Activated CD4-positive, alpha-beta T cell treated with anti-CD3 and anti-CD28 coated beads, Interleukin-2, amount 50 U/mL, for 24 hours (primary cell): ENCODE measurements at places on chromosomes 2 and 18.

GRCh38 chr2:144548532-144549191 lies 28.7 kb upstream of the ZEB2 start:
- DNase-seq = no peak

DNA sequence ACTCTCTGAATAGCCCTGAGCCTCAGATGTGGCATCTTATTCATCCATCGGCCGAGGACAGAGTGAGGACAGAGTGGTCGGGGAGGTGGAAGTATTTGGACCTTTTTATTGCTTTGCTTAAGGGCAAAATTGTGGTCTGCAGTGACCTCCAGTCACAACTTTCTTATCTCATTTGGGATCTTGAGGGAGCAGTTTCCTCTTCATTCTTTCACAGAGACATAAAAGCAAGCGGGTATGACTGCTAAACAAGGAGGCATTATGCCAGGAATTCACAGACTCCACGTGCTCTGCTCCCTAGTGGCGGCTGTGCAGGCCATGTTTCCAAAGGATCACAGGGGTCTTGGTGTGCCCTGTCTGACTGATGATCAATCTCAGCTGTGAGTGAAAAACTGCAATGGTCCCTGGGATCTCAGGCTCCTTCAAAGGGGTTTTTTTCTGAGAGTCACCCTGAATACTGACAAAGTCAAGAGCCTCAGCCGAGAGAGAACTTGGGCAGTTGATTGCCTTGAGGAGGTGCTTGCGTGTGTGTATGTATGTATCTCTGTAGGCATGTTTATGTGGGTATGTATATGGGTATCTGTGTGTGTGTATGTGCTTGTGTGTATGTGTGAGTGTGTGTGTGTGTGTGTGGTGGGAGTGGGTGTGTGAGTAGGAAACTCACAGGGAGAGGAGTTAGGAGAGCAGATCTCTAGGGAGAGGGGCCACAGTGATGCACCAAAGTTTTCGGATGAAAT lies 47.7 kb downstream of the RAPGEF4 start:
- DNase-seq = no peak

GRCh38 chr2:105804266-105804665 lies 59.6 kb downstream of the NCK2 start:
- DNase-seq = no peak

DNA sequence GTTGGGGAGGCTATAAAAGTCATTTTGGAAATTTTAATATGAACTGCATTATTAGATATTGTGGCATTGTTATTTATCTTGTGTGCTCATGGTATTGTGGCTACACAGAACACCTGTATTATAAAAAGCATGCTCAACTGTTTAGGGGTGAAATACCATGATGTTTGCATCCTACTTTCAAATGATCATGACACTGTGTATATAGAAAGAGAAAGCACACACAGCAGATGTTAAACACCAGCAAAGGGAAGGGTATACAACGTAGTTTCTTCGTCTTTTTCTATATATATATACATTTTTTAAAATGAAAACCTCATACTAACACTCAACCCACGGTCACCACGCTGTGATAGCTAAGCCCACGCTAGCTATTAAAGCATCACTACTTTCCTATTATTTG lies 27.1 kb downstream of the STARD7 start:
- no peak for DNase-seq

GRCh38 chr2:217440000-217440399 lies 562.8 kb downstream of the TNS1 start:
- DNase-seq = no peak

DNA sequence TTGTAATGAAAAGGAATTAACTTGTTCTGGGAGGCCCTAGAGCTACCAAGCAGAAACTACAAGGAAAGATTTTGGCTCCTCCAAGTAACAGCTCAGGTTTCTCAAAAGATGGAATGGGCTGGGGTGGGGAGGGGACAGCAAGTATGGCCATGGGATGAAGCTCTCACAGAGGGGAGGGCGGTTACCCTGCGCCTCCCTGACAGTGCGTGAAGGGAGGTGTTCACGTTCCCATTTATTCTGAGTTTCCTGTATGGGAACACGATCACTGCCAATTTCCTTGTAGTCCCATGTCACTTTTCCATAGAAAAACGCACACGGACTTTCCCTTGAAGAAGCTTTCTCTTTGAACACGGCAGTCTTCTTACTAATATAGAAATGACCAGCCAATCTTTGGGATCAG lies 17.0 kb downstream of the CDC42EP3 start:
- no peak for DNase-seq

- no peak for DNase-seq
Measured at GRCh38 chr18:44238454-44238853, 442.2 kb upstream of the SETBP1 start.

DNA sequence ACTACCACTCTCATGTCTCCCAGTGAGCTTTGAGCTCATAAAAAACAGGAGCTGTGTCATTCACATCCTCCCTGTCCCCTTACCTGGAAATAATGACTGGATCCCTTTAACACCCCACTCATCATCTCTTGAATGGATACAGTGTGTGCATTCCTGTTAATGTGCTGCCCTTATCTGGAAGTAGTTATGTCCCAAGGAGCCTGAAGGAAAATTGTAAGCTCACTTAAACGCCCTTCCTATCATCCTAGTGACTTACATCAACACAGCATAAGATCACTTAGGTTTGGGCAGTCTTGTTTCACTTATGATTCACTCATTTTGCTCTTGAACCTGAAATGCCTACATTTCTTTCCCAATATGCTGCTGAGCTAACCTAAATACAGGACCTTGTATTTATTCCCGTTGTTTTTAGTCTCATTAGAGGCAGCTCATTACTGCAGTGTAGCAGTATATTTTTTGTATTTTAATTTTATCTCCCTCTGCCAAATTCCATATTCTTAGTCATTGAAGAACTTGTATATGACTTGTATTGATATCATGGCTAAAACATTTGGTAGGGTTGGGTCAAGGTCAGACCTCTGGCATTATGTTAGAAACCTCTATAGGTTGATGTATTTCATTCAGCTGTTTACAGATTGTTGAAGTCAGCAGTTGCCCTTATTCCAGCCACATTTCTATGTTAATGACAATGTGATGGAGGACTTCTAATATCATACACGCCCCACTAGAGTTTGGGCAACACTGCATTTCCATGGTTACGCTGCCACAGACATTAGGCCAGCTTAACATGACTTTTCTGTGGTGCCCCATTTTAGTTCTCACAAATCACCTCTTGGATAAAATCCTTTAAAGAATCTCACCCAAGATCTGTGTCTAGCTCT lies 72.9 kb downstream of the PKP4 start:
- no peak for DNase-seq

DNA sequence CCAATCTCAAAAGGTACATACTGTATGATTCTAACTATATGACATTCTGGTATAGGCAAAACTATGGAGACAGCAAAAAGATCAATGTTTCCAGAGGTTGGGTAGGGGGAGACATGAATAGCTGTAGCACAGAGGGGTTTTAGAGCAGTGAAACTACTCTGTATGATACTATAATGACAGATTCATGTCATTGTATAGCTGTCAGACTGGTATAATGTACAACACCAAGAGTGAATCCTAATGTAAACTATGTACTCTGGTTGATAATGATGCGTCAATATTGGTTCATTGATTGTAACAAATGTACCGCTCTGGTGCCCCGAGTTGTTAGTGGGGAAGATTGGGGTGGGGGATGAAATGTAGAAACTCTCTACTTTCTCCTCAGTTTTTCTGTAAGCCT lies 172.4 kb upstream of the SPOPL start:
- no peak for DNase-seq

GRCh38 chr2:72040629-72041571 lies 106.8 kb downstream of the CYP26B1 start:
- no peak for DNase-seq

DNA sequence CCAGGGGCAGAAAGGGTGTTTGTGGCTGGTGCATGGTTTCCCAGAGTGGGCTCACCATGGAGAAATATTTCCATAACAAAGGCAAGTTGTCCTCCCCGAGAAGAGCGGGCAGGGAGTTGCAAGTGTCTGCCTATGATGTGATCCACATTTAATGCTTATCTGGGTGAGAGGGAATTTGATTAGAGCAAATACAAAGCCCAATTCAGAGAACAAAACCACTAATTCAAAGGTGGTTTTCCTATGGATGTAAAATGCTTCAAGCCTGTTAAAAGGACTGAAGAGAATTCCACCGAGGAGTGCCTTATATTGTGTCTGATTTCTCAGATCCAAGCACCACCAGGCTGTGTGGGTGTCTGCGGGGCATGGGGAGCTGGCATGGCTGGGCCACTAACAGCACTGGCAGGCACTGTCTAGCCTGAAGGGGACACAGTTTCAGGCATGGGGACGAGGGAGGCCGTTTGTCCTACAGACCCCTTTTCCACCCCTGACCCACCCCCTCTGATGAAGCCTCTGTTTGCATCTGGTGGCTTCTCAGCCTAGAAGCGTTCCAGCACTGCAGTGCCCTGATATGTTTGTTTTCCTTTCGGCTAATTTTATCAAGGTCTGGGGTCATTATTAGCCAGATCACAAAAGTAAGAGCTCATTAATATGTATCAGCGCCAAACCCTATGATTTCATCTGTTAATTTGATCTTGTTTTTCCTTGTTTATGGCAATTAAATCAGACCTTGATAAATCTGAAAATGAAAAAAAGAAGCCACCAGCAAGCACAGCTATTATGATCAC lies 357.3 kb downstream of the HRH4 start:
- DNase-seq = no peak

DNA sequence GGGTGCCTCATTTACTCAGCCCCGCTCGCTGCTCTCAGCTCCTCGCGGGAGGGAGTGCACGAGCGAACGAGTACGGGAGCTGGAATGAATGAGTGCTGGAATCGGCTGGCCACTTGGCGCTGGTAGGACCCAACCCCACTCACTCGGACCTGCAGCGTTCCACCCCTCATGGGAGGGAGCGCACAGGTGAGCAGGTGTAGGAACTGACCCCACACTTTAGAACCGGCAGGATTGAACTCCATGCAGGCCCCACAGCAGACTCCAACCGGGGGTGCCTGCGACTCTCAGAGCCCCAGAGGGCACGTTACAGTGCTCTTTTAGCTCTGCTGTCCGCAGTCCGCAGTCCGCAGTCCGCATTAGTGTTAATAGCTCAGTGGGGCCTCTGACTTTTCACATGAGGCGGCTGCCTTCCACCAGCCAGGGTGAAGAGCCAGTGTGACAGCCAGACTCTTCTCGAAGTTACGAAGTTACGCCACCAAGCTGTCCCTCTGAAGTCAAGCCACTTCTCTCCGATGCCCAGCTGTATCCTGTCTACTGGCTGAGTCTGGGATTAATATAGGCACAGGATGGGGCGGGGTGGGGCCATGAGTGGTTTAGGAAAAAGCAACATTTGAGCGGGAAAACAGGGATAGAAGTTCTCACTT lies 102.7 kb upstream of the ARHGAP15 start:
- no peak for DNase-seq

DNA sequence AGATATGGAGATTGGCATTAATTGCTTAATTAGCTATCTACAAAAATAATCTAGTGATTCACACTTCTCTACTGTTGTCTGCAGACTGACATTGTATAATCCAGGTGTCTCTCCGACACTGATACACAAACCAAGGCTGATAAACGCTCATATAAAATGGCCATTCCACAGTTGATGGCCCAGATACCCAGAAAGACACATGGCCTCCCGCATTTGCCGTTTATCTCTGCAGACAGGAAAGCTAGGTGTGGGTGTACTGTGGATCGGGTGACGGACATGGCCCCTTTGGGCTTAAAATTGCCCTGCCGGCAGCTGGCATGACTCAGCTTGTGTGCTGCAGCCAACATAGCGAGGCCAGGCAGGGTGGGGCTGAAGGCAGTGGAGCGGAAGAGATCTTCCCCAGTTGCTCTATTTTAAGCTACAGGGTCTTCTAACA lies 18.5 kb downstream of the PMAIP1 start:
- no peak for DNase-seq

DNA sequence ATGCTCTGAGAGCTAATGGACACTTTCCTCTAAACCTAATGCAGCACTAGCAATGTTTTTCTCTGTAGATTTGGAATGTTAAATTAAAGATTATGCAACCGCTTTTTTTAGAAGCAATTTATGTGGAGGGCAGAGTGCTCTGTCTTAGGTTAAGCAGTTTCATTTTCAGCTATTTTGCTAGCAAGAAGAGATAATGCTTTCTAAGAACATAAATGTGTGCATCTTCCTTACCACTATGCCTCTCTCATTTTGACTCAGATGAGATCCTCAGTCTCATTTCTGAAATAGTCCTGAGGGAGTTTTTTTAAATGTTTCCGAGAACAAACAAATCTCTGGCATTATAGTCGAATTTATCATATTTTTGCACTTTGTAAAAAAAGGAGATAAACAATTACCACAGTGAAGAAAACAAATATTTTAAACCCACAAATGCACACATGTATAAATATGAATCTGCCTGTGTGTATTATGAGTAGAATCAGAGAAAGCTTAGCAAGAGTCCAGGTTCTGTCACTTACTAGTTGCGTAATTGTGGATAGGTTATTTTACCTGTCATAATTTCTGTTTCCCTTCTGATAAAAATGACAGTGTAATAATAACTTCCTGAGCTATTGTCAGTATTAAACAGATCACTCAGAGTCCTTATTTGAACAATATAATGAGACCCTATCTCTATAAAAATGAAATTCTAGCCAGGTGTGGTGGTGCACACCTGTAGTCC lies 207.7 kb upstream of the CRIM1 start:
- DNase-seq = no peak

GRCh38 chr2:130851624-130852382 lies 15.1 kb downstream of the ARHGEF4 start:
- no peak for DNase-seq

DNA sequence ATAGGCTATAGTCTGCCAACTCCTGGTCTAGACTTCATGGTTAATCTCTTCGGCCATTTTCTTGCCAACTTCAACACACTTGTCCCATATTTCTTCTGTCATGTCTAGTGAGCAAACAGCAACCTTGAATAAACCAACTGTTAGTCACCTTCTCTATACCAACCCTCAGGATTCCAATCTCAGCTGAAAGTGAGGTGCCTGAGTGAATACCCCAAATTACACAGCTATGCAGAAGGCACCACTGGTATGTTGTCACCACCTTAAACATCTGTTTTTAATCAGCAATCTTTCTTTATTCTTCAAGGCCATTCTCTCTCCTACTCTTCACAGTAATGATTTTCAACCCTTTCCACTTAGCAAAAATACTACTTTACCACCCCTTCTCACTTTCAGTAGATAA lies 39.3 kb downstream of the THOC1 start:
- no peak for DNase-seq

GRCh38 chr2:128366713-128367511 lies 48.2 kb upstream of the HS6ST1 start:
- DNase-seq = no peak

DNA sequence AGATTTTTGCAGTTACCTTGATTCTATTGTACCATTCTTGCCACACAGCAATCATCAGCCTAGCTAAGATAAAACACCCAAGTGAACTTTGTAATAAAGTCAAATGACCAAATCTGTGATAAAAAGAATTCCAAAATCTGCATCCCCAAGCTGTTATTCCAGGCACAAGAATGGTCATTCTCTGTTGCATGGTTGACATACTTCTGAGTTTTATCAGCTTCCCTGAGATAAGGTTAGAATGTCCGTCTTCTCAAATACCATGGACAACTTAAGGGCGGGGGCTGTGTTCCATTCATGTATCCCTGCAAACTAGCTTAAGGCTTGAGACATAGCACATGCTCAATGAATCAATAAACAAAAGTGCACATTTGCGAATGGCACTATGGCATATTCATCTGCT lies 8.1 kb upstream of the BMP10 start:
- no peak for DNase-seq

GRCh38 chr18:59954241-59954640 lies 54.4 kb downstream of the PMAIP1 start:
- no peak for DNase-seq
